A673 (cell line): ENCODE measurements at places on chromosomes 5 and 9. TPM values are rescaled to one million over a fixed set of nuclear protein-coding genes. Genes with fewer than 3 reads are reported as not detected.

DNA sequence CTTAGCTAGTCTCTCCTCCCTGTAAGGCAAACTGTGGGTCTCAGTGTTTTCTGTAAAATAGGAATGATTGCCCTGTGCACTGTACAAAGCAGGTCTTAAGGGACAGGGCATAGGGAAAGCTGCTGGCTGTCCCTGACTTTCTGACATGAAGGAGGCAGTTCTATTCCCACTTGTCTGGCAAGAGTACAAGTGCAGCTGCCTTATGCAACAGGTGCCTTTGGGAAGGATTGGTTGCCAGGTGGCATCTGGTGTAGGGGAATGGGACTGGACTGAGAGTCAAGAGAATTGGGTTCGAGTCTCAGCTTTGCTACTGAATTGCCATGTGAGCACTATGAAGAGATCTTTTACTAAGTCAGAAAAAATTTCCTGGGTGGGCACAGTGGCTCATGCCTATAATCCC lies 10.0 kb downstream of the BSPRY start:
- DNase-seq: no peak

- no peak for DNase-seq
Observed at GRCh38 chr9:34262971-34263370, 66.1 kb downstream of the KIF24 start.

DNA sequence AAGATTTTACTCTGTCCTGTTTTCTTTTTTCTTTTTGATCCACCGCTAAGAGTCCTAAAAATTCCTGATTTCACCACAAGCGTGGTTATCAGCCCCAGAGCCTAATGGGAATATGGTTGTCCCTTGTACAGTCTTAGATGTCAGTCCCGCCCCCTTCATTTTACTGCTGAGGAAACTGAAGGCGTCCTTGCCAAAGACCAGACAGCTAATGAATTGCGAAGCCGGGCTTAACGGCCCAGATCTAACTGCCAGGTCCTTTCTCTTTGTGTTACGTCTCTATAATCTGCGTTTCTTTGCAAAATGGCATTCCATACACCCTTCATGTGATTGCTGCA lies 497 bp downstream of the NSA2 start:
- DNase-seq: peak; percentile 57

GRCh38 chr5:108418197-108418596 lies 36.3 kb upstream of the FBXL17 start:
- no peak for DNase-seq

Gene TAS2R1
- not detected in 2 replicates for total RNA-seq

- no peak for DNase-seq
Observed at GRCh38 chr5:41973887-41974286, 48.8 kb downstream of the FBXO4 start.

Gene SH3GLB2
- 52.7 and 59.4 TPM in 2 replicates for total RNA-seq

DNA sequence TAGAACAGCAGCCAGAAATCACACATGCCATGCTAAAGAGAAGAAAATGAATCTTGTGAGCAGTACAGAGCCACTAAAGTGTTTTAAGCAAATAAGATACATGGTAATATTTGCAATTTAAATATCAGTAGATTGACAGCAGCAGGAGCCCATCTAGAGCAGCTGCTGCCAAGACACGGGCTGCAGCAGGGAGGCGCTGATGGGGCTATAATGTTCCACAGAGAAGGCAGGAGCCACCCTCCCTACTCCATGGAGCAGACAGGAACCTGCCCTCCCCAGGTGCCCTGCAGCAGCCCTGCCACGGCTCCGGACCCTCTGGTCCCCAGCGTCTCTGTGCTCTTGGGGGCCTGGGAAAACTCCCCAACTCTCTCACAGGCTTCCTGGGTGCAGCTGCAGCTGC lies 224.1 kb upstream of the ISL1 start:
- no peak for DNase-seq

DNA sequence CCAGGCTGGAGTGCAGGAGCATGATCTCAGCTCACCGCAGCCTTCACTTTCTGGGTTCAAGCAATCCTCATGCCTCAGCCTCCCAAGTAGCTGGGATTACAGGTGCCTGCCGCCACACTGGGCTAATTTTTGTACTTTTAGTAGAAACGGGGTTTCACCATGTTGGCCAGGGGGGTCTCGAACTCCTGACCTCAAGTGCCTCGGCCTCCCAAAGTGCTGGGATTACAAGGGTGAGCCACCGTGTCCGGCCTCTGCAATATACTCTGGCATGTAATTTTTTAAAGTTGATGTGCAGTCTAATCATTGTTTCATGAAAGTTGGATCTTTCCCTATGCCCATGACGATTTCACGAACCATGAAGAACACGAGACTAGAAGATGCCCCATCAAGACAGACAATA lies 28.6 kb upstream of the PPP1R26 start:
- DNase-seq: no peak

- DNase-seq: no peak
Observed at GRCh38 chr5:128766406-128766805, 198.9 kb upstream of the SLC27A6 start.

Gene HACD4
- total RNA-seq: 0.19 and 0.26 TPM in 2 replicates

GRCh38 chr5:97737608-97738007 lies 554.6 kb upstream of the RIOK2 start:
- no peak for DNase-seq

Gene GMCL2
- total RNA-seq: not detected in 2 replicates

GRCh38 chr5:115435778-115436712 lies 108.5 kb downstream of the FEM1C start:
- no peak for DNase-seq

GRCh38 chr5:38534156-38534453 lies 22.3 kb downstream of the LIFR start:
- DNase-seq: no peak

- no peak for DNase-seq
Observed at GRCh38 chr9:90861380-90861779, 59.8 kb downstream of the SYK start.

GRCh38 chr5:6718718-6719117 lies 5.5 kb downstream of the TENT4A start:
- no peak for DNase-seq
